ENCODE measurements at places on chromosomes 16 and 17. TPM values are rescaled to one million over a fixed set of nuclear protein-coding genes. Genes with fewer than 3 reads are reported as not detected.
A peak's percentile ranks its signal among the peaks of the same experiment; 100 is the strongest.

GRCh38 chr16:28999577-28999976 lies 14.7 kb downstream of the LAT start:
- no peaks in the 10 kb centered on the region for H3K27me3 ChIP-seq
- no peaks in the 10 kb centered on the region for H3K4me1 ChIP-seq
- H3K27ac ChIP-seq = no peak overlapping the region
- no peak for DNase-seq

The SLFN14 gene
- polyA plus RNA-seq = not detected

DNA sequence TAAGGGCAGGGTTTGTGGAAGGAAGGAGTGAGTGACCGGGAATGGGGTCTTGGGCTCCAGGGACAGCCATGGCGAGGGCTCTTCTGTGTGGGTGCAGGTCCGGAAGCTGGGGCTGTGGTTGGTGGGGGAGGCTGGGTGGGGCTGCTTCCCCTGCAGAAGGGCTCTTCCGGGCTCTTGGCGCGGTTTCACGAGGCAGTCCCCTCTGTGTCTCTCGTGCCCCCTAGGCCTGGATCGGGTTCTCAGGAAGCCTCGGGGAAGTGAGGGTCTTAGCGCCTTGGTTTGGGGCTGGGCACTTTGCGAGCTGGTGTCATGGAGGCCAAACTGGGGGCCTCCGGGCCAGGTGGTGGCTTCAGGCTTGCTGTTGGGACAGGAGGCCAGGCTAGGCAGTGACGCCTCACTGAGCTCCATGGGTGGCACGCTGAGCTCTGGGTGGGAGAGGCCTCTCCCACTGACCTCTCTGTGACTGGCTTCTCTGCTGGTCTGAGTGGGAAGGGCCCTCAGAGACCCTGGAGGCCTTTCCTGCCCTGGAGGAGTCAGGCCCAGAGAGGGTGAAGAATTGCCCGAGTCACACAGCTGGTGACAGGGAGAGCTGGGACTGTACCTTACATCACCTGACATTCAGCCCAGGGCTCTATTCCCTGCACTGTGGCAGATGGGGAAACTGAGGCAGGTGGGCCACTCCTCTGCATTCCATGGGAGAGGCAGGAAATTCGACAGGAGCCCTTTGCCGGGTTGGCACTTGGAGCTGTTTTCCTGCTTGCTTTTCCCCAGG lies 8.2 kb downstream of the ADCY7 start:
- H3K36me3 ChIP-seq = no peaks in the 10 kb centered on the region
- no peak for DNase-seq
- no peaks in the 10 kb centered on the region for H3K27me3 ChIP-seq

GRCh38 chr17:57442914-57443571 lies 186.7 kb downstream of the MSI2 start:
- DNase-seq = peak; percentile 75
- H3K4me1 ChIP-seq = peaks cover 69% of the 10 kb centered on the region
- no peak overlapping the region for H3K27ac ChIP-seq
- no peak overlapping the region for H3K4me3 ChIP-seq

The SULT1A2 gene
- polyA plus RNA-seq = 0.37 TPM

The PRCD gene
- 1.2 TPM for polyA plus RNA-seq

GRCh38 chr17:35046740-35047283 lies 16.7 kb downstream of the RFFL start:
- H3K36me3 ChIP-seq = no peaks in the 10 kb centered on the region
- no peak overlapping the region for H3K4me3 ChIP-seq
- H3K27ac ChIP-seq = peak overlapping the region; percentile 67
- no peaks in the 10 kb centered on the region for H3K27me3 ChIP-seq

DNA sequence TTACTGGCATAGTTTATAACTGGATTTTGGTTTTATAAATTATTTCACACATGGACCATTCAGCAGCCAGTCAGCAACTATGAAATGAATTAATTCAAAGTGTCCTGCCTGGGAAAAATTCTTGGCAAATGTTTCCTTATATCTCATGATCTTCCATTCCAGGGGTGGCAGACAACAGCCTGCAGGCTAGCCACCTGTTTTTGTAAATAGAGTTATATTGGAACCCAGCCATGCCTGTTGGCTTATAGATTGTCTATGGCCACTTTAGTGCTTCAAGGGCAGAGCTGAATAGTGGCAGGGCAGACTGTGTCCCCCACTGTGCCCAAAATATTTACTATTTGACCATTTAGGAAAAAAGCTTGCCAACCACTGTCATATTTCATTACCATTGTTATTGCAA lies 613.7 kb downstream of the TMEM114 start:
- H3K4me1 ChIP-seq = no peaks in the 10 kb centered on the region
- no peak for DNase-seq
- no peaks in the 10 kb centered on the region for H3K36me3 ChIP-seq
- H3K27me3 ChIP-seq = no peaks in the 10 kb centered on the region
- no peak overlapping the region for H3K4me3 ChIP-seq

DNA sequence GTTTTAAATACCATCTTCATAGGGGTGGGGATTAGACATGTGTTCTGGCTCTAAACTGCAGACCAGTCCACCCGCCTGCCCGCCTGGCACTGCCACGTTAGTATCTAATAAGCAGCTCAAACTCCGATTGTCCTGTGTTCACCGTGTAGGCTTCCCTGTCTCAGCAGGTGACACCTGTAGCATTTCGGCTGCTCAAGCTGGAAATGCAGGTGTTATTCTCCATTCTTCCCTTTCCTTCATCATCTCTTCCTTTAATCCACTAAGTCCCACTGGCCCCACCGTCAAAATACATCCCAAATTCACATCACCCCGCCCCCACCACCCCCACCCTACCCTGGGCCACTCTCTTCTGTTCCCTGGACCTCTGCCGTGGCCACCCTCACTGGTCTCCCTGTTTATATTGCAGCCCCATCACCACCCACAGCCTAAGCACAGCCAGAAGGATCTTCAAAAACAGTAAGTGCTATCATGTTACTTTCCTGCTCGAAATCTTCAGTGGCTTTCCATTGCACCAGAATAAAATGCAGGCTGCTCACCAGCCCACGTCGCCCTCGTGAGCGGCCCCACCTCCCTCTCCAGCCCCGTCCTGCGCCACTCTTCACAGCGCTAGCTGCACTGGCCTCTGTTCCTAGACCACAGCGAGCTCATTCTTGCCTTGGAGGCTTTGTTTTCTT lies 65.1 kb downstream of the RTN4RL1 start:
- H3K4me1 ChIP-seq = peaks cover 15% of the 10 kb centered on the region
- no peak overlapping the region for H3K4me3 ChIP-seq
- DNase-seq = no peak
- H3K27me3 ChIP-seq = no peaks in the 10 kb centered on the region
- no peaks in the 10 kb centered on the region for H3K36me3 ChIP-seq

The PIRT gene
- polyA plus RNA-seq = not detected

DNA sequence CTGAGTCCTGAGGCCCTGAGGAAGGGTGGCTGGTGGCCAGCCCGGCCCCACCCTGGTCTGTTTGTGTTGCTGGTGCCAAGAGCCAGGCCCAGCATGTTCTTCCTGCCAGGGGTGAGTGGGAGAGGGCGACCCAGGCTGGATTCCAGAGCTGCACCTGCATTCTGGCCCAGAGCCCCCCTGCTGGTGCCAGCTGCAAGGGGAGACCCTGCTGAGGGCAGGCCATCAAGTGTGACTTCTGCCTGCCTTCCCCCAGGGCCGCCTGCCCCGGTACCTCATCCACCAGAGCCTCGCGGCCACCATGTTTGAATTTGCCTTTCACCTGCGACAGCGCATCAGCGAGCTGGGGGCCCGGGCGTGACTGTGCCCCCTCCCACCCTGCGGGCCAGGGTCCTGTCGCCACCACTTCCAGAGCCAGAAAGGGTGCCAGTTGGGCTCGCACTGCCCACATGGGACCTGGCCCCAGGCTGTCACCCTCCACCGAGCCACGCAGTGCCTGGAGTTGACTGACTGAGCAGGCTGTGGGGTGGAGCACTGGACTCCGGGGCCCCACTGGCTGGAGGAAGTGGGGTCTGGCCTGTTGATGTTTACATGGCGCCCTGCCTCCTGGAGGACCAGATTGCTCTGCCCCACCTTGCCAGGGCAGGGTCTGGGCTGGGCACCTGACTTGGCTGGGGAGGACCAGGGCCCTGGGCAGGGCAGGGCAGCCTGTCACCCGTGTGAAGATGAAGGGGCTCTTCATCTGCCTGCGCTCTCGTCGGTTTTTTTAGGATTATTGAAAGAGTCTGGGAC lies 2.4 kb upstream of the TCAP start:
- peaks cover 11% of the 10 kb centered on the region for H3K27me3 ChIP-seq
- peaks cover 13% of the 10 kb centered on the region for H3K4me1 ChIP-seq
- peaks cover 32% of the 10 kb centered on the region for H3K36me3 ChIP-seq
- H3K4me3 ChIP-seq = no peak overlapping the region
- DNase-seq = no peak

DNA sequence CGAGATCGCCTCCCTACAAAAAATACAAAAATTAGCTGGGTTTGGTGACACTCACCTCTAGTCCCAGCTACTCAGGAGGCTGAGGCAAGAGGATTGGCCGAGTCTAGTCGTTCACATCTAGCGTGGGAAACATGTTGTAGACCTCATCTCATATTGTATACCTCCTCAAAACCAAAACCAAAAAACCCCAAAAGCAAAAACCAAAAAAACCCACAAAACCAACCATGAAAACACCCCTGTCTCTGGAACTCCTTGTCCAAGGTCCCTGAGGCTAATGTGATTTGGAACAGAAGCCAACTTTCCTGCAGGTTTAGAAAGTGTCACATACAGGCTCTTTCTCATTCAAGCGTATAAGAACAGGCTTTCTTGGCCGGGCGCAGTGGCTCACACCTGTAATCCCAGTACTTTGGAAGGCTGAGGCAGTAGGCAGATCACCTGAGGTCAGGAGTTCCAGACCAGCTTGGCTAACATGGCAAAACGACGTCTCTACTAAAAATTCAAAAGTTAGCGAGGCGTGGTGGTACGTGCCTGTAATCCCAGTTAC lies 29.0 kb downstream of the RAB11FIP3 start:
- no peak overlapping the region for H3K27ac ChIP-seq
- no peak overlapping the region for H3K4me3 ChIP-seq
- H3K36me3 ChIP-seq = no peaks in the 10 kb centered on the region
- no peak for DNase-seq
- no peaks in the 10 kb centered on the region for H3K4me1 ChIP-seq

GRCh38 chr17:50165867-50166517 lies at the start of gene SGCA:
TSS of gene SGCA (plus strand) at chr17:50166005. CDS start at chr17:50166041, 36 bp downstream.
- no peaks in the 10 kb centered on the region for H3K36me3 ChIP-seq
- H3K27me3 ChIP-seq = no peaks in the 10 kb centered on the region
- peak; percentile 67 for DNase-seq
- peak within 1 kb of the TSS; percentile 55 for H3K4me3 ChIP-seq

GRCh38 chr17:68399638-68400403 lies 57.5 kb downstream of the WIPI1 start:
- H3K4me3 ChIP-seq = no peak overlapping the region
- no peaks in the 10 kb centered on the region for H3K27me3 ChIP-seq
- no peak overlapping the region for H3K27ac ChIP-seq
- H3K4me1 ChIP-seq = peaks cover 13% of the 10 kb centered on the region
- H3K36me3 ChIP-seq = no peaks in the 10 kb centered on the region

- DNase-seq = no peak
- no peaks in the 10 kb centered on the region for H3K27me3 ChIP-seq
- no peaks in the 10 kb centered on the region for H3K4me1 ChIP-seq
- no peak overlapping the region for H3K27ac ChIP-seq
- no peak overlapping the region for H3K4me3 ChIP-seq
Observed at GRCh38 chr16:5768445-5768844, 670.9 kb upstream of the EEF2KMT start.

The GAST gene
- not detected for polyA plus RNA-seq

- H3K36me3 ChIP-seq = no peaks in the 10 kb centered on the region
- H3K27me3 ChIP-seq = no peaks in the 10 kb centered on the region
- peak overlapping the region; percentile 97 for H3K27ac ChIP-seq
Observed at GRCh38 chr16:1542166-1542500, 8.7 kb downstream of the TMEM204 start.

The KRT16 gene
- polyA plus RNA-seq = 0.06 TPM

The RAB11FIP4 gene
- 1.5 TPM for polyA plus RNA-seq

The KRT32 gene
- polyA plus RNA-seq = not detected

DNA sequence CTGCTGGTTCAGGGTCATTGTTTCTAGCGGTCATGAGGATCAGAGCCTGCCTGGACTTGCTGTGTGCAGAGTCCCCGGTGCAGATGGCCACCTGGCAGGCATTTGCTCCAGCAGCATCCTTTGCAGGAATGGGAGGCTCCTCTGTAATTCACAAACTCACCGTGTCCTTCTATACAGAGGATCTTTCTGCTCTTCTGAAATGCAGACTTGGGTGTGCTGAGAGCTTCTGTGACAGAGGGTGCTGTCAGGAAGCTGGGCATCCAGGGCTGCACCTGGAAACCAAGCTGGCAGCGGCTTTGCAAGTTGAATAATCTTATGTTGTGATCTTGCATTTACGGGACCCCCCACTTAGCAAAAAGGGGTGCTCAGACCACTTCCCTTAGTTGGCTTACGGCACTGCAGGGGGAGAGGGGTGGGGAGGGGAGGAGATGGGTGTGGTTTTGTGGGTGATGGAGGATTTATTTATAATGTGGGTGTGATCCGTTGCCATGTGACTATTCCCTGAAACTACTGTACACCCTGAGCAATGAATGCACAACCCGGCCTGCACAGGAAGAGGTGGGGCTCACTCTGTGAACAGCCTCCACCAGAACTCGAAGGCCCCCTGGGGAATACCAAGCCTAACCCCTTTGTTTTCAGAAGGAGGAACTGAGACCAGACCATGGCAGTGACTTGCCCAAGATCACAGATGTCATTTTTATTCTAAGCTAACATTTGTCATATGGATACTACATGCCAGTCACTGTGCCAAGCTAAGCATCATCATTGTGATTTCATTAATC lies 178.3 kb downstream of the PRKCB start:
- H3K4me1 ChIP-seq = no peaks in the 10 kb centered on the region
- peaks cover 4% of the 10 kb centered on the region for H3K27me3 ChIP-seq
- H3K36me3 ChIP-seq = no peaks in the 10 kb centered on the region
- H3K4me3 ChIP-seq = no peak overlapping the region
- no peak for DNase-seq

- no peaks in the 10 kb centered on the region for H3K36me3 ChIP-seq
- peaks cover 17% of the 10 kb centered on the region for H3K27me3 ChIP-seq
- H3K4me3 ChIP-seq = no peak overlapping the region
- H3K27ac ChIP-seq = no peak overlapping the region
- no peak for DNase-seq
Observed at GRCh38 chr17:40779181-40779909, 3.0 kb downstream of the KRT27 start.

DNA sequence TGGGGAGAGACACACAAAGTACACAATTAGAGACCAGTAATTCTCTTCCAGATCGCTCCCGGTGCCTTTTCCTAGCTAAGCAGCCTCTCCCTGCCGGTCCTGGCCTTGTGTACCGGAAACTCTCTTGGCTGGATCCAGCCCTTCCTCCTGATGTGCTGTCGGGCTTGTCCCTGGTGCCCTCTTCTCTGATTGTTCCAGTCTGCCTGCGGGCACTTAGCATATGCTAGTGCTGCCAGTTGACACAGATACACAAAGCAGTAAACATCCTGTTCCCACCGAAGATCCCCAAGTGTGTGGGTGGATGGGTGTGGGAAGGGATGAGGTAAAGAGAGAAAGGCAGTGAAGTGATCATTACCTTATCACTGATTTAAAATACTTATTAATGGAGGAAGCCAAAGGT lies 9.7 kb downstream of the HS3ST3B1 start:
- peaks cover 21% of the 10 kb centered on the region for H3K4me1 ChIP-seq
- H3K36me3 ChIP-seq = no peaks in the 10 kb centered on the region
- H3K27me3 ChIP-seq = peaks cover 5% of the 10 kb centered on the region

- peaks cover 4% of the 10 kb centered on the region for H3K36me3 ChIP-seq
- no peak for DNase-seq
- H3K4me3 ChIP-seq = no peak overlapping the region
- H3K4me1 ChIP-seq = no peaks in the 10 kb centered on the region
- H3K27me3 ChIP-seq = no peaks in the 10 kb centered on the region
Observed at GRCh38 chr17:69539781-69540319, 125.4 kb downstream of the MAP2K6 start.
